Right lobe of liver (tissue), 6 donors: ENCODE measurements at places on chromosomes 4 and X.

GRCh38 chrX:37796805-37797204 is 16.9 kb downstream of the CYBB start:
- no peak overlapping the region for H3K27ac ChIP-seq
- H3K4me1 ChIP-seq = no peaks in the 10 kb centered on the region
- DNase-seq = peak; percentile 18
- no peak overlapping the region for H3K4me3 ChIP-seq

- H3K27ac ChIP-seq = peak overlapping the region; percentile 91
- no peaks in the 10 kb centered on the region for H3K36me3 ChIP-seq
- DNase-seq = peak; percentile 54
- H3K4me1 ChIP-seq = no peaks in the 10 kb centered on the region
- peak overlapping the region; percentile 60 for H3K4me3 ChIP-seq
These were observed 721 bp upstream of the MAOA start for GRCh38 chrX:43655151-43656004.

DNA sequence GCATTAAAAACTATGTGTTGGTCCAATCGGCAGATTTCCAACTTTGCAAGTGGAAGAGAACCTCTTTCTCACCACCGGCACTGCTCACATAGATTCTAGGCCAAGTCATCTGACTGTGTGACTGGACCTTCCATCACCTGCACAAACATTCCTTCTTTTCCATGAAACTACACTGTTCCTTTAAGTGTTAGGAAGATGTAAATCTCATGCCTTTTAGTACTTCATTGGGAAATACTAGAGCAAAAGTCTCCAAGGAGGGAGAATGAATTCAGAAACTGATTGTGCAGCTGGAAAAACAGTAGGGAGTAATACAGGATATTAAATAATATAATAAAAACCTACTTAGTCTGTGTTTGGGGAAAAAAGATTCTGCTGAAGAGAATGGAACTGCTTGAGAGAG is 238.2 kb downstream of the GPC3 start:
- H3K36me3 ChIP-seq = no peaks in the 10 kb centered on the region
- H3K4me3 ChIP-seq = no peak overlapping the region
- no peak overlapping the region for H3K27ac ChIP-seq
- DNase-seq = no peak

- H3K27ac ChIP-seq = no peak overlapping the region
- no peak for DNase-seq
- H3K4me3 ChIP-seq = no peak overlapping the region
- H3K4me1 ChIP-seq = no peaks in the 10 kb centered on the region
These were observed 17.0 kb upstream of the MAGED1 start for GRCh38 chrX:51876441-51876840.

DNA sequence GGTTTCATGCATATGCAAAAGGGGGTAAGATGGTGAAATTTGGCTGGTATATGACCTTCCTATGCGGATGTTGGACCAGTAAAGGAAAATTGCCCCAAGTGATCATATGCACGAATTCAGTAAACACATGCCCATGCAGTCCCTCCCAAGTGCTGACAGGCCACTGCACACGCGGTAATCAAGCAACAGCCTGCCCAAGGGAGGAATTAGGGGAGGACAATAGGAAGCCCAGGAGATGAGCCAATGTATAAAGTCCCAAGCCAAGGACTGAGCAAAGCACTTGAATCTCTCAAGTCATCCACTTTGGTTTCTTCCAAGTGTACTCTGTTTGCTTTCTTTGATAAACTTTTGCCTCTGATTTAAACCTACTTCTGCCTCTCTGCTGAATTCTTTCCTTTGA is 21.1 kb downstream of the MAGEB16 start:
- no peaks in the 10 kb centered on the region for H3K36me3 ChIP-seq
- no peaks in the 10 kb centered on the region for H3K27me3 ChIP-seq
- no peak for DNase-seq
- no peaks in the 10 kb centered on the region for H3K4me1 ChIP-seq
- H3K4me3 ChIP-seq = no peak overlapping the region

DNA sequence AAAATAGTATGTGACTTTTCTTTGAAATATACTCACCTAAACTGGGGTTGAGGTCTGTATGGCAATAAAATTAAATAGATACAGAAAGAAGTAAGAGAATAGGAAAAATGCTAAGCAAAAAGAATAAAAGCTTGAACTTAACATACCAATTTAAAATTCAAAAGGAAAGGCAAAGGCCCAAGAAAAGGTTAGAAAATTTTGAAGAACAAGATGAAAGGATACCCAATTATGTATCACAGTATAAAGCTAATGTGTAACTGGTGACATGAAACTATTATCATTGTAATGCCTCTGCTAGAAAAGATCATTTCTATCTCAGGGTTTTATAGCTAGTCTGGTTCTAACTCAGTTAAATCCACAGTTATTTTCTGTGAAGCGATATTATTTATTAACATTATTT is 99.1 kb downstream of the PDLIM5 start:
- H3K27me3 ChIP-seq = no peaks in the 10 kb centered on the region
- no peaks in the 10 kb centered on the region for H3K4me1 ChIP-seq
- H3K27ac ChIP-seq = no peak overlapping the region
- no peaks in the 10 kb centered on the region for H3K36me3 ChIP-seq

DNA sequence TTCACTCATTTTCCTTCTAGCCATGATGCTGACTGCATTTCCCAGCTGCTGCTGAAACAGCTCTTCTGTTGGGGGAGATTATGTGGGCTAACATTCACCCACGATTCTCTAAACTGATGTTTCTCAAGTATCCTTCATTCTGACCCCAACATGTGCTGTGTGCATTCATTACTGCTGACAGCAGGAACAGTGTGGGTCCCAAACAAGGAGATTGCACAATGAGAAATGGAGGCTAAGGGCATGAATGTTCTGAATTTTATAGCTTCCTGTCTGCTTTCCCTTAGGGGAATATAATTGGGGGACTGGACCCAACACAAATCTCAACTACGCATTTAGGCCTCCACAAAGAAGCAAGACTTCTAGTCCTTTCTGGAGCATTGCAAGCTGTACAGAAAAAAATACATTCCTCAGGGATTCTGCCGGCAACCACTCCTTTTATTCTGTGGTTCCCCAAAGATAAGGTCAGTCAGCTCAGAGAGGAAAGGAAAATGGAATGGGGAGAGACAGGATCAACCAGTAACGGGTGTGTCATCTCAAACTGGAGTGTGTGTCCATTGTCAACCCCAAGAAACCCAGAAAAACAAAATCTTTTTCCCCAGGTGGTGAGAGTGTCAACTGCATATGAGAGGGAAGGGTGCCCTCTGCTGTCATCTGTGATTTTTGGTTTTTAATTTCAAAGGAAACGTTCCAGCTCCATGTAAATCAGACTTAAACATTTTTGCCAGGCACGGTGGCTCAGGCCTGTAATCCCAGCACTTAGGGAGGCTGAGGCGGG is 81.5 kb upstream of the EGFL6 start:
- H3K4me3 ChIP-seq = no peak overlapping the region
- peak overlapping the region; percentile 12 for H3K27ac ChIP-seq
- no peaks in the 10 kb centered on the region for H3K4me1 ChIP-seq
- no peaks in the 10 kb centered on the region for H3K36me3 ChIP-seq
